Fibroblast of upper back skin (primary cell): ENCODE measurements at places on chromosomes 2 and 18.

GRCh38 chr2:100862081-100862480, 42.1 kb downstream of the NPAS2 start:
- DNase-seq = no peak

DNA sequence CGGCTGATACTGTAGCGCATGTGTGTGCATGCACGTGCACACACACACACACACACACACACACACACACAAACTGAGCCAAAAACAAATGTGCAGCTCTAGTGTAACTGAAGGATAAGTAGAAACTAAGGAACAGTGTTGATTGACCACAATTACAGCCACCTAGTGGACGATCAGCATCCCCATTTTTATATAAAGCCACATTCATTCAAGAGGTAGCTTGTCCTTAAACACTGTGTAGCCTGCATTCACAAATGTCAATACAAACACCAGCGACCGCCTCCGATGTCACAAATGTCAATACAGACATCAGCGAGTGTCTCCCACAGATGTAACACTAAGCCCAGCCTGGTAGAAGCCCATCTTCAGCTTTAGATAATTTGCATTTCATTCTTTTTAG, 167.4 kb downstream of the PTGR3 start:
- DNase-seq = peak; percentile 27

- peak; percentile 8 for DNase-seq
These were observed 162.2 kb downstream of the BAZ2B start for GRCh38 chr2:159454185-159454584.

- peak; percentile 81 for DNase-seq
These were observed 34.3 kb upstream of the PPP1CB start for GRCh38 chr2:28717339-28717758.

DNA sequence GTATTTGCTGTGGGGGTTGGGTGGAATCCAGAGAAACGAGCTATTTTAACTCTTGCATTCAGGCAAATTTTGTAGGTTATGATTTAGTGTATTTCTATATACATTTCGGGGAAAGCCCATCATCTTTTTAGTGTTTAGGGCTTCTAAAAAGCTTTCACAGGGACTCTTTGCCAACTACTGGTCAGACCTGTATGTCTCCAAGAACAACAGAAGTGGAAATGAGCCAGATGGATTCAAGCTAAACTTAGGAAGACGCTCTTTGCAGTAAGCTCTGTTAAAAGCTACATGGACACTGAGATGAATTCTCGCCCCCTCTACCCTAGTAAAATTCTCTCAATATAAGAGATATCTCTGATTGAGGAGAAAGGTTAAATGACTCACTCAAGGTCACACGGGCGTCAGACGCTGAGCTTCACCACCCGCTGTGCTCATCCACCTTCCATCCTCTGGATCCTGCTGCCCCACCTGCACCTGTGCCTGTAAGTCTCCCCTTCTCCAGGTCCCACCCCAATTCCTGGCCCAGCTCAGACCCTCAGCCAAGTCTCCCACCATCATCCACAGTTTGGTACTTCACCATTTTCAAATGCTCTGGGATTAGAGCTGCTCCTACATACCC, 85.6 kb downstream of the MARCHF4 start:
- DNase-seq = no peak

DNA sequence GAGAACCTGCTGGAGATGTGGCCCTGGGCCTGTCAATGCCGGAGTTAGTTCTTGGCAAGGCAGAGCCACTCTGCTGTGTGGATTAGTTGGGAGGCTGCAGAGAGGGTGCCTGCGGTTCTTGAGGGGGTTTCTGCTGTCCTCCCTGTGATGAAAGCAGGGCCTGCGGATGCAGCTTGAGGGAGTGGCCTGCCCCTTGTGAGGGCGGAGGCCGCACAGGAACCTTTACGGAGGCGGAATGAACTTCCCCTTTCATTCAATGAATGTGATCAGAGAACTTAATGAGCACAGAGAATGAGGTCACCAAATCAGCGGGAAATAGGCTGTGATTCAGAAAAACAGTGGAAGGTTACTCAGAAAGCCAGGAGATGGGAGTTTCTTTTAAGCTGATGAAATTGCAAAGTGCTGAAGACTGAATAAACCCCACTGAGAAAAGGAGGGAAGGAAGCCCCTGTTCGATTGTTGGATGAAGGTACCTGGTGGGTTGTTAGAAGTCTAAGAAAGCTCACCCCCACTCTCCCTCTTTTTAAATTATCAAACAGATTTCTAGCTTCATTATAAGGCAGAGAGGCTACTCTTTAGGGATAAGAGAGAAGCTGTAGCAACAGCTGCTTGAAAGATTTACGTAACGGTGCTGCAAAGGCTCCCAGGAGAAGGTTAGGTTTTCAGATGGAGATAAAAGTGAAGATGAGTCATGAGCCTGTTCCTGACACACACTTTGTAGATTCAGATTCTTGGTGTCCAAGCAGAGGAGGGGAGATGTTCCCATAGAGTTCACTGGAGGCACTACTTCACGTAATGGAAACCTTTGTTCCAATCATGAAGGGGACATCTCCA, 47.4 kb downstream of the VWA3B start:
- peak; percentile 69 for DNase-seq

DNA sequence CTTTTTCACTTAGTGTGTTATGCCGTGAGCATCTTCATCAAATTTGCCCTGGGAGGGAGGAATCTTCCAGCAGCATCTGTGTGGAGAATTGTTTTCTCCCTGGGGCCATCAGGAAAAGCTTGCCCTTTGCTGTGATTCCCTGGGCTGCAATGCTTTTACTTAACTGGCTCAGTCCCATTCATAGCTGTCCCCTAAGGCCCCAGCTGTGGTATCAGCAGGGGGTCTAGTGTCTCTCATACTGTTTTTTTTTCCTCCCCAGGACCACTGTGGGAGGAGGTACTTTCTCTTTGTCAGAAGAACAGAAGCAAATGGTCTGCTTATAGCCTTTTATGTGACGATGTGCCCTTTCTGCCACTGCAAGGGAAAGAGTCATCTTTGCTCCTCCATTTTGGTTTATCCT, 176.8 kb upstream of the CELF4 start:
- no peak for DNase-seq

DNA sequence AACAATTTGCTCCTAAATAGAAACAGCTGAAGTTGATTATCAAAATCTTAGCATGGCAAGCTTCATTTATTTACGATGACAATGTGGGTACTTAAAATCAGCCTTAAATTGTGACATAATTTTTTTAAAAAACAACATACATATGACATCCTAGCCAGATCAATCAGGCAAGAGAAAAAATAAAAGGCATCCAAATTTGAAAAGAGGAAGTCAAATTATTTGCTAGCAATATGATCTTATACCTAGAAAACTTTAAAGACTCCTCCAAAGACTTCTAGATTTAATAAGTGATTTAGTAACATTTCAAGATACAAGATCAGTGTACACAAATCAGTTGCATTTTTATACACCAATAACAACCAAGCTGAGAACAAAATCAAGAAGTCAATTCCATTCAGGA, 14.3 kb upstream of the PPP3R1 start:
- no peak for DNase-seq

- no peak for DNase-seq
These were observed 1139.6 kb upstream of the FAM98A start for GRCh38 chr2:34738691-34739090.

- DNase-seq = no peak
These were observed 882.9 kb upstream of the ZEB2 start for GRCh38 chr2:145402706-145403277.

DNA sequence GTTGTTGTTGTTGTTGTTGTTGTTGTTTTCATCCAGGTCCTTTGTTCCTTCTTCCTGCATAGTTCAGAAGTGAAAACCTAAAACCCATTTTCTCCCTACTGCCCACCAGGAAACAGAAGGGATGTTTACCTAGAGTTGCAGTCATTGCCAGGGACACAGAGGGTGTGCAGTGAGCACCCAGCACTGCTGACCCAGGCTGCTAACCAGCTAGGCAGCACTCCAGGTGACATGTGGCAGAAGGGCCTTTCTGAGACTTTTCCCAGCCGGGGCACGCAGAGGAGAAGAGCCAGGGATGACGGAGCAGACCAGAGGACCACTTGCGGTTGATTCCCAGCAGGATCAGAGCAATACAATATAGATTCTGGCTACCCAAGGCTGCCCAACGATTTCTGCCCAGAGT, 286.3 kb downstream of the BCL11A start:
- no peak for DNase-seq
